Gastrocnemius medialis (tissue), 4 donors: ENCODE measurements at places on chromosomes 3 and 15. TPM values are rescaled to one million over a fixed set of nuclear protein-coding genes. Genes with fewer than 3 reads are reported as not detected.

CLSTN2 gene
- 4.4 TPM for total RNA-seq

PXK gene
- 22.5 TPM for total RNA-seq

EFCC1 gene
- 0.26 TPM for total RNA-seq

MRAS gene
- 149 TPM for total RNA-seq

LYZL4 gene
- not detected for total RNA-seq

ANP32A gene
- total RNA-seq, result 27.1 TPM

CCR8 gene
- not detected for total RNA-seq

DNA sequence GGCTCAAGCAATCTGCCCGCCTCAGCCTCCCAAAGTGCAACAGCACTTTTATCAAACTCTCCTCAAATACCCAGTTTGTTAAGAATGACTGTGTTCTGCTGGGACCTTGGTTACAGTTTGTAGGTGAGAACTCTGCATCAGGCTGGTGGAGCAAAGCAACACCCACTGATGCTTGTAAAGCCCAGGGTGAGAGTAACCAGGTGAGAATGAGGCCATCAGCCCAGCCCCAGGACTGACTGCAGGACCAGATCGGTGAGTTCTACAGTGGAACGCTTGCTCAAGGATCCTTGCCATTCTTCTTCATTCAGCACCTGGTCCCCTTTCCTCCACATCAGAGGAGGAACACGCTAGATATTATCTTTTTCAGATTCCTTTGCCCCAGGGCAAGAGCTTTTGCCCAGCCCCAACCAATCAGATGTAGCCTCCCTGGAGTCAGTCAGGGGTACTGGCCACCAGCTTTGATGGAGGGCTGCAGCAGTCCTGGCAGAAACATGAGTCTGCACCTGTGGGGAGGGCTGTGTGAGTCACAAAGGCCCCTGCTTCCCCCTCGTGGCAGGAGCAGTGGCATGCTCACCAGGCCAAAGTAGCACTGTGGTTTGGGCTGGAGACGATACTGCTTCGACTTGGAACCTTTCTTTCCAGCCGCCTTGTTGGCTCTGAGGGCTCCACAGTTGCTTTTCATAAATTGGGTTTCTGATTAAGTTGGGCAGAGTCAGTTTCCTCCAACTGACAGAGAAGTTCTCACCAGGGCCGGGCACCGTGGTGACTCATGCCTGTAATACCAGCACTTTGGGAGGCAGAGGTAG lies 3.5 kb upstream of the SHISA5 start:
- no peaks in the 10 kb centered on the region for H3K27me3 ChIP-seq
- no peak overlapping the region for H3K4me3 ChIP-seq
- peak; percentile 25 for DNase-seq
- no peaks in the 10 kb centered on the region for H3K36me3 ChIP-seq
- H3K27ac ChIP-seq, result peak overlapping the region; percentile 55

DNA sequence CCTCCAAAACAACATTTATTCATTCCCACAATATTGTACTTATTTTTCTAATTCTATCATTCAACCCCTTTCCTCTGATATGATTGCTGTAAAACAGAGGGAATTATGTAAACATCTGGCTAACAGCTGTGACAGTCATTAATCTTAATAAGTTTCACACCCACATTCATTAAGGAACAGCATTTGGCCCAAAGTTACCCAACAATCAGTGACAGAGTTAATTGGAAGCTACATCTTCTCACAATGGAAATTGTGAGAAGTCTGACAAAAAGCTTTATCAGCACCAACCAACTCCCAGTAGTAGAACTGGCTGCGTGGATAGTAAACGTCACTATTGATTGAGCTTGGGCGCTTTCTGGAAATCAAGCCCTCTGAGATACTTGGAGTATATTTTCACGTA lies 165.8 kb upstream of the SLC24A5 start:
- no peak overlapping the region for H3K4me3 ChIP-seq
- DNase-seq, result no peak
- H3K36me3 ChIP-seq, result no peaks in the 10 kb centered on the region
- no peak overlapping the region for H3K27ac ChIP-seq

GRCh38 chr15:77228828-77229227 lies 157.9 kb upstream of the TSPAN3 start:
- H3K4me3 ChIP-seq, result no peak overlapping the region
- no peaks in the 10 kb centered on the region for H3K27me3 ChIP-seq
- DNase-seq, result no peak
- no peaks in the 10 kb centered on the region for H3K36me3 ChIP-seq
- H3K27ac ChIP-seq, result no peak overlapping the region
- H3K4me1 ChIP-seq, result peaks cover 12% of the 10 kb centered on the region

DNA sequence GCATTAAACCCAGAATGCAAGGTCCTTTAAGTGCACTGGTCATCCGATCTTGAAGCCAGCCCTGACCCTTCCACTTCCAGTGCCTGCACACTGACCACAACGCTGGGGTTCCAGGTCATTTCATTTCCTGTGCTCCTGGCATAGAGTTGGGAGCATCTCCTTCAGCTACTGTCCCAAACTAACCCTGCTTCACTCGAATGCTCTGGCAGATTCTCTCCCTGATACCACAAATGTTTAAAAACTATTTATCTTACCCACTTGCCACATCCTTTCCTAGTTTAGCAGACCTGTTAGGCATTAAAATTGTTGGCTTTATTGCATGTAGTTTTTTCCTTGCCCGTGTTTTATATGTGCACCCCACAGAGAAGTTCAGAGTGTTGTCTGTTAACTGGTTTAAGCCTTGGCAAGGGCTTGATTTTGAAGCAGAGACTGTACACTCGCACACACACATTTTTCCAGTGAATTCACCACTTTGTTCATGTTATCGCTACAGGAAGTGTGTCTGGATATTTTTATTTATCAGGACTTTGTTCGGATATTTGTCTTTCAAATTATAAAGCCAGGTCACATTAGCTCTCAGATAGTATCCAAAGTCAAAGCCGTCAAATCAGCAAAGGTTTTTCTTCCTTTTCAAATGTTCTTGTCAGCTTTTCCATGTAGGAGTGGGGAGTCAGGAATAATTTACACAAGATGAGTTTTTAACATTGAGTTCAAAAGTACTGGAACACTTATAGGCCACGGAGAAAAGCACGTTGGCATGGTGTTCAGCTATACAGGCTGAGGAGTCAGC lies 77.3 kb downstream of the ABI3BP start:
- no peaks in the 10 kb centered on the region for H3K4me1 ChIP-seq
- H3K27me3 ChIP-seq, result no peaks in the 10 kb centered on the region
- no peak for DNase-seq
- H3K4me3 ChIP-seq, result no peak overlapping the region
- no peak overlapping the region for H3K27ac ChIP-seq
- H3K36me3 ChIP-seq, result no peaks in the 10 kb centered on the region

GRCh38 chr15:98322581-98322980 lies 325.8 kb upstream of the IGF1R start:
- no peak for DNase-seq
- no peak overlapping the region for H3K27ac ChIP-seq
- no peaks in the 10 kb centered on the region for H3K36me3 ChIP-seq
- H3K4me1 ChIP-seq, result no peaks in the 10 kb centered on the region
- no peak overlapping the region for H3K4me3 ChIP-seq
- no peaks in the 10 kb centered on the region for H3K27me3 ChIP-seq

GRCh38 chr3:64255741-64256340 lies 30.6 kb upstream of the PRICKLE2 start:
- no peak overlapping the region for H3K27ac ChIP-seq
- no peaks in the 10 kb centered on the region for H3K27me3 ChIP-seq
- H3K4me1 ChIP-seq, result peaks cover 11% of the 10 kb centered on the region
- H3K4me3 ChIP-seq, result no peak overlapping the region
- DNase-seq, result no peak
- H3K36me3 ChIP-seq, result no peaks in the 10 kb centered on the region

DNA sequence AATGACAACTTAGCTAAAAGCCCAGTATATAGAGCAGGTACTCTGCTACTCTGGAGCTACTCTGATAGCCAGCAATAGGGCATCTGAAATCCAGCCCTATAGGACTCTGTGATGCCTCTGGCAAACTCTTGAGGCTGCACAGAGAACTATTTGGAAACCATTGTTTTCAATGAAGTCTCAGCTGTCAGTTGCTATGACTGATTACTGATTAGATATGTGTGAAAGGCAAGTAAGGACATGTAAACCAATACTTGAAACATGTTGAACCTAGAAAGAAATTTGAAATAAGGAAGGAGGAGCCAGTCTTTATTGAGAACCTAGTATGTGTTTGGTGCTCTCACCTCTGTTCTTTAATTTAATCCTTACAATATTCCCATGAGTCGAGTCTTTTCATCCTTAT lies 40.2 kb upstream of the CRTC3 start:
- H3K4me3 ChIP-seq, result no peak overlapping the region
- H3K36me3 ChIP-seq, result peaks cover 100% of the 10 kb centered on the region
- no peaks in the 10 kb centered on the region for H3K4me1 ChIP-seq
- no peak overlapping the region for H3K27ac ChIP-seq
- H3K27me3 ChIP-seq, result no peaks in the 10 kb centered on the region
- DNase-seq, result no peak

GRCh38 chr15:69031013-69032001 lies 16.8 kb downstream of the NOX5 start:
- H3K4me1 ChIP-seq, result no peaks in the 10 kb centered on the region
- H3K27me3 ChIP-seq, result peaks cover 8% of the 10 kb centered on the region
- peak overlapping the region; percentile 34 for H3K4me3 ChIP-seq
- DNase-seq, result no peak

DNA sequence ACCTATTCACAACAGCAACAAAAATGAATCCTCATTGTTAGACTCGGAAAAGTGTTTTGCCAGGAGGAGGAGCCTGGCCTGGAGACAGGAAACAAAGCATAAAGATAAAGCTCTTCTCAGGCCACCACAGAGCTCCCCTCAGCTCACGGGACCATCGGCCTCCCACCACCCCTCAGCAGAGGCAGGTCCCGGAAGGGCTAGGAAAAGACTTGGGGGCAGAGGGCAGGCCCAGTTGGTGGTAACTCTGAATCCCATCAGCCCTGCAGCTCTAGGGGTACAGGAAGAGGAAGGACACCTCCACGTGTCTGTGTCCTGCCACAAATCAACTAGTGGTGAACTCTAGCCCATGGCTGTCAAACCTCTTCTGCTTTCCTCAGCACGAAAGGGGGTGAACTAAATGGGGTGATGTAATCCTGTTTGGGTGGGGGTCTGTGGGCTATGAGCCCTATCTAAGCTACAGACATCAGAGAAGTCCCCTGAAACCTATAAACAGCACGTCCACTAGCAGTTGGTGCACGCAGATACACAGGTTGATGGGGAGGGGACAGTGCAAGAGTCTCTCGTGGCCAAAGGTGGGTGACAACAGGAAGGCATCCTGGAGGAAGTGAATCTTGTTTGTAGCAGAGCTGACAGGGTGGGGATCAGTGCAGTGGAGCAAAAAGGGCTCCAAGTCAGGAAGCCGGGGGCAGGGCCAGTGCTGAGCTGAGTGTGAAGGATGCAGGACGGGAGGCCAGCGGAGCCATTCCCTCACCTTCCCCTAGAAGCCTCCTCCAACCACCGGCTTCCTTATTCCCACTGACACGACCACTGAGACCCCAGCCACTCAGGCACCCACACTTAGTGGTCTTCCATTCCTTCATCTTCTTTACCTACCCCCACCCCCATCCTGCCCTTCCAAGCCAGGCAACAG lies 111.1 kb upstream of the HACD2 start:
- H3K4me1 ChIP-seq, result peaks cover 8% of the 10 kb centered on the region
- no peak for DNase-seq
- H3K27ac ChIP-seq, result peak overlapping the region; percentile 64

DNA sequence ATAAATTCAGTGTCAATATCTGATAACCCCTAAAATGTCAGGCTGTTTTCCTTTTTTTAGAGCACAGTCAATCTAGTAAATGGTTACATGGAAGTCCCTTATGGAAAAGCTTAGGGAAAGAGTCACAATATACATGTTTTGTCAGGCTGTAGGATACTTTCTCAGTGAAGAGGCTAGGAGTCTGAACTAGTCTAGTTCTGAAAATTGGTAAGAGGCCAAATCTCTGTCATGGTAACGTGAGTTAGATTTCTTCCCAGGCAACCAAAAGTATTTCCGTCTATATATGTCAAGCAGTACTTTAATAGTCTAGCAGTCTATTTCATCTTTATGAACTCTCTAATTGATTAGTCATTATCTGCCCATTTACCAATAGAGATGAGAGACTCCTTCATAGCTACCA lies 215.9 kb upstream of the LRRC3B start:
- H3K36me3 ChIP-seq, result no peaks in the 10 kb centered on the region
- no peaks in the 10 kb centered on the region for H3K4me1 ChIP-seq
- no peak for DNase-seq
- no peak overlapping the region for H3K4me3 ChIP-seq

GRCh38 chr3:50525191-50525910 lies 21.9 kb upstream of the CACNA2D2 start:
- no peaks in the 10 kb centered on the region for H3K36me3 ChIP-seq
- DNase-seq, result no peak
- H3K4me3 ChIP-seq, result no peak overlapping the region
- peaks cover 2% of the 10 kb centered on the region for H3K27me3 ChIP-seq

- no peaks in the 10 kb centered on the region for H3K27me3 ChIP-seq
- no peaks in the 10 kb centered on the region for H3K36me3 ChIP-seq
- no peak for DNase-seq
- H3K4me3 ChIP-seq, result no peak overlapping the region
These were observed 21.6 kb upstream of the TAFA4 start for GRCh38 chr3:68953816-68954444.

DNA sequence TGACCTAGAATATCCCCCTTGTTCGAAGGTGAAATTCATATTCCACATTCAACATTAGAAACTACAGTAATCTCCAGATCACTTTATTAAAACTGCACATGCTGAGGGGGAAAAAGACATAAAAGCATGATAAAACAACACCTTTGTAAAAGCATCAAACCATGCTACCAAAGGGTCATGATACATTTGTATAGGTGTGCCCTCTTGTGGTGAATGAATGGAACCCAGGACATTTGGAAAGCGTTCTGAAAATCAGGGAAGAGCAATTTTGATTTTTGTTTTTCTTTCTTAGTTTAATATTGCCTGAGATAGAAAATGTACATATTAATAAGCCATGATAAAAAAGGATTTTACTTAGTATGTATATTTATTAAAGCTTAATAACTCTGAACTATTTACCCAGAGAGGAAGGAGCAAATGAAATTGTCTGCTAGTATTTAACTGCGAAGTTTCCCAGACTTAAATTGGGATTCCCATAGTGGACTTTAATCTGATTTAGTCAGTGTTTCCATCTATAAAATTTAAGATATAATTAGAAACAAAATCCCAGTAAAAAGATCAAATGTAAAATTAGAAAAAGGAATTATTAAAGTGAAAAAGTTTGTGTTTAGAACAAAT lies 105.8 kb upstream of the ARL6 start:
- no peak overlapping the region for H3K4me3 ChIP-seq
- no peaks in the 10 kb centered on the region for H3K36me3 ChIP-seq
- H3K27me3 ChIP-seq, result no peaks in the 10 kb centered on the region
- no peak for DNase-seq

DNA sequence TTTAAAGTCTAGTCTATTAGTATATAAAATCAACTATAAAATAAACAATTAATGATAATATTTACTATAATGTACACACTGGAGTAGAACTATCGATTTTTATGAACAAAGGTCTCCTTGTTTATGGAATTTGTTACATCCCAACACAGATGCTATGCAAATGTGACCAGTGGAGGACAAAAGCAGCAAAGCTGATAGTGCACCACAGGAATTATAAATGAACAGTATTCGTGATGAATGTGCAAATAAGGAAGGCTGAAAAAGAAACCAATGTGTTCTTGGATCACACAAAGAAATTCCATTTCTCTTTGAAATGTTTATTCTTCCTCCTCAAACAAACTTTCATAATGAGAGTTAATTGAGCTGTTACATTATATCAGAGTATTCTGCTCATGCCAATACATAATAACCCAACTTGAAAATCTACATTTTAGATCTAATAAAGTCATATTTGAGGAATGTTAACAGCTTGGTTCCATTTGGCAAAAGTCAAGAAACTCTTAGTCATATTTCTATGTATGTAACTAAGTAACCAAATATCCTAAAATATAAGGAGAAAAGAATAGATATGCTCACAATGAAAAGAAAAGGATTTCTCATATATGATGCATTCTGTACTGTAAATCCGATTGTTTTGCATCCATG lies 79.3 kb downstream of the NEK10 start:
- DNase-seq, result no peak
- no peak overlapping the region for H3K27ac ChIP-seq
- H3K36me3 ChIP-seq, result no peaks in the 10 kb centered on the region
- no peaks in the 10 kb centered on the region for H3K4me1 ChIP-seq
